ENCODE measurements at places on chromosomes 12 and 14.

DNA sequence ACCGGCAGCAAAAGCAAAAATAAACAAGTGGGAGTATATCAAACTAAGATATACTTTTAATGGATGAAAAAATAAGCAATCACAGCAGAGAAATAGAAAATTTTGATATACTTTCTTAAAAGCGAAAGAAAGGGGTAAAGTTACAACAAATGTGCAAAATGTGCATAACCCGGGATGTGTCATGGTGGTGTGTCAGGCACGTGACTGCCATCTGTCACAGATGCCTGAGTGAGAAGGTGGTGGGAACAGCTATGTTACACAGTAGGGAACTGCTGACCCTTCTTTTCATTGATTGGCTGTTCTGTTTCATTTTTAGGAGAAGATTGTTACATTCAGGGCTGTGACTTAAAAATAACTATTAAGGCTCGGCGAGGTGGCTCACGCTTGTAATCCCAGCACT is 168.1 kb upstream of the PELI2 start:
- no peak for DNase-seq

DNA sequence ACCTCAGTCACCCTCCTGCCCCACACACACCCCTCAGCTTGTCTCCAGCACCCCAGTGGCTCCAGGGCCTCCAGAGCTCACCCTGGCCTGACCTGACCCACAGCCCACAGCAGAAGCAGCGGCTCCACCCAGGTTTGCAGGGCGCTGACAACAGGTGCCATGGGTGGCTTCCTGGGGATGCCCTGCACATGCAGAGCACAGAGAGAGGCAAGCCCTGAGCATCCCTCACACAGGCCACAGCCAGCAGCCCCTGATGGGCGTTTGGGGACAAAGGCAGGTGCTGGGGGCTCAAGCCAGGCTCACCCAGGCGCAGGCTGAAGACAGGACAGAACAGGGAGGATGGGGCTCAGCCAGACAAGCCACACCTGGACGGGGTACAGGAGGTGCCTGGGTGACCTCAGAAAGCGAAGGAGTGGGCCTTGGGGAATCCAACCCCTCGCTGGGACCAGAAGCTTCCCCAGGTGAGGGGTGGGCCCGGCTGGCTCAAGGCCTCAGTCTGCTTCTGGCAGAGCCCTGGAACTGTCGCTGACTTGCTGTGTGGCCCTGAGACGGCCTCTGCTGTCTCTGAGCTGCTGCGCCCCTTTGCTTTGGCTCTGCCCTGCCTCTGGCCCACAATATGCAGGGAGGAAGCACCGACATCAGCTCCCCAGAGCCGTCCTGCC is 10.6 kb downstream of the ARL6IP4 start:
- DNase-seq = no peak

DNA sequence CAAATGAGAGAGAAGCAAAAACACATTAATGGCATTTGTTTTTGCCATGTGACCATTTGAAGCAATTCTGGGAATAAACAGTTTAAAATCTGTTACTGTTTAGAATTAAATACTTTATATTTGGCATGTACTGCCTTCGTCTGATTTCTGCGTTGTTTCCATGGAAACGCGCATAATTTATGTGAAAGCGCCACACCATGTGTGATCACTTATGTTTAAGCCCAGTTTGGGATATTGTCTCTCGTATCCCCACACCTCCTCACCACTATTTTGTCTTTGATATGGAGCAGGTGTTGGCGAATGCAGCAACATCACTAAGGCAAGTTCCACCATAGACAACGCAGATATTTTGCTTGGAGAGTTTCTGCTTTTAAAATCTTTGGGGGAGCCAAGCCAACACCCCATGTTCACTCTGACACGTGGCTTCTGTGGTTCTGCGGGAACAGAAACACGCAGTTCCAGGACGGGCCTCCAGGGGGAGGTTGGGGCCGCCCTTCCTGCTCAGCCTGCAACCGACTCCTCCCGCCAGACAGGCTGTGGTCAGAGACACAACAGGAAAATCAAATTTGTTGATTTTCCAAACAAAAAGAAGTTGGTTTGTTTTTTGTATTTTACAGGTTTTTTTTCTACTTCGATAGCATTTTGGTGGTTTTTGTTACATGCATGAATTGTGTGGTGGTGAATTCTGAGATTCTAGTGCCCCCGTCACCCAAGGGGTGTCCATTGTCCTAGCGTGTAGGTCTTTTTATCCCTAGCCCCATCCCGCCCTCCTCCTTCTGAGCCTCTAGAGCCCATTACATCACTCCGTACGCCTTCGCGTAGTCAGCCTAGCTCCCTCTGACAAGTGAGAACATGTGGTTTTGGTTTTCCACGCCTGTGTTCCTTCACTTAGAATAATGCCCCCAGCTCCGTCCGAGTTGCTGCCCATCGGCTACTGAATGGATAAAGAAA is 101.9 kb upstream of the SFSWAP start:
- DNase-seq = peak; percentile 27

DNA sequence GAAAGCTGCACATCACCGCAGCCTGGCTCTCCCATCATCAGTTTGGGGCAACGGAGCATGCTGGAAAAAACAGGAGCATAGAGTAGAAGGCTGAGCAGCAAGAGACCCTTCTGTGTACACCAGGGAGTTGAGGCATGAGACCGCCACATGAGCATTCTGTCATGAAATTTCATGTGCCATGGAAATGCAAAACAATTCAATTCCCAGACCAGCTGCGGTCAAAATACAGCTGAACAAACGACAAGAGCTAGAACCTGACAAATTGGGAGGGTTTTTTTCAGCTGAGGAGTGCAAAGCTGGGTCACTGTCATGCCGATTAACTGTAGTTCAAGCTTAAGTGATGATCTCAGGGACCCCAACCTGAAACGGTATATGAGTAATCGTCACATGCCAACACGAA is 37.1 kb downstream of the TMEM30B start:
- no peak for DNase-seq

- no peak for DNase-seq
Observed at GRCh38 chr12:5809586-5809985, 135.5 kb downstream of the ANO2 start.

DNA sequence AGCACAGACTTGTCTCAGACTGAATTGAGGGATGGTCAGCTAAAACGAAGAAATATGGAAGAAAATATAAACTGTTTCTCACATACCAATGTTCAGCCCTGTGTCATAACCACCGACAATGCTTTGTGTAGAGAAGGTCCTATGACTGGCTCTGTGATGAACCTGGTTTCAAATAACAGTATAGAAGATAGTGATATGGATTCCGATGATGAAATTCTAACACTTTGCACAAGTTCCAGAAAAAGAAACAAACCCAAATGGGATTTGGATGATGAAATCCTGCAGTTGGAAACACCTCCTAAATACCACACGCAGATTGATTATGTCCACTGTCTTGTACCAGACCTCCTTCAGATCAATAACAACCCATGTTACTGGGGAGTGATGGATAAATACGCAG is 7.9 kb upstream of the MAPK1IP1L start:
- DNase-seq = no peak

GRCh38 chr12:22271023-22271422 is 63.5 kb downstream of the ST8SIA1 start:
- DNase-seq = peak; percentile 60

GRCh38 chr12:88579161-88579517 is 1.1 kb downstream of the KITLG start:
- DNase-seq = peak; percentile 17

DNA sequence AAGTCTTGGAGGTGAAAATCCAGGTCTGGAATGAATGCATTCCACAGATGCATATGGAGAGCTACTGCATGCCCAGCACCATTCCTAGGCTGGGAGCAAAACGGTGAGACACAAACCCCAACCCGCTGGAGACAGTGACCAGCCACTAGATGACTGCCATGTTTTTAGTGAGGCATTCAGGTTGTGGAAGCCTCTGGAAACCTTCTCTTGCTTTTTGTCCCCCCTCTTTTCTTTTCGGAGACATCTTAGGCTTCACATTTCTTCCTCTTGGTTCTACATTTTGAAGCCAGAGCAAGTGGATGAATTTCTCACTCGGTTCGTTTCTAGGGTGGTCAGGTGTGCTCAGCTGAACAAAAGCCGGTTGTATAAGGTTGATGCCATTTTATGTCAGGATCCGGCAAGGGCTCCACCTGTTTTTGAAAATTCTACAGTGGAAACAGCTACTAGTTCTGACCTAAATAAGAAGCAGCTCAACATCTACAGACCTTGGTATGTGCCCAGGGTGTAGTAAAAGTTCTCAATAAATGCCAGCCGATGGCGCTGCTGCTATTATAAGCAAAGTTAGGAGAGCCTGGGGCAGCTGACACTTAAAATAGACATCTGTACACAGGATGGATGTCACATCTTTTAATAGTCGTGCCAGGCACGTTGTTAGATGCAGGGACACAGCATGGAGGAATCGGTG is 1.8 kb upstream of the ZNF839 start:
- no peak for DNase-seq

- DNase-seq = no peak
Observed at GRCh38 chr12:45406988-45407850, 191.3 kb downstream of the ANO6 start.

GRCh38 chr12:46198913-46199312 is 69.9 kb downstream of the SLC38A1 start:
- DNase-seq = no peak

DNA sequence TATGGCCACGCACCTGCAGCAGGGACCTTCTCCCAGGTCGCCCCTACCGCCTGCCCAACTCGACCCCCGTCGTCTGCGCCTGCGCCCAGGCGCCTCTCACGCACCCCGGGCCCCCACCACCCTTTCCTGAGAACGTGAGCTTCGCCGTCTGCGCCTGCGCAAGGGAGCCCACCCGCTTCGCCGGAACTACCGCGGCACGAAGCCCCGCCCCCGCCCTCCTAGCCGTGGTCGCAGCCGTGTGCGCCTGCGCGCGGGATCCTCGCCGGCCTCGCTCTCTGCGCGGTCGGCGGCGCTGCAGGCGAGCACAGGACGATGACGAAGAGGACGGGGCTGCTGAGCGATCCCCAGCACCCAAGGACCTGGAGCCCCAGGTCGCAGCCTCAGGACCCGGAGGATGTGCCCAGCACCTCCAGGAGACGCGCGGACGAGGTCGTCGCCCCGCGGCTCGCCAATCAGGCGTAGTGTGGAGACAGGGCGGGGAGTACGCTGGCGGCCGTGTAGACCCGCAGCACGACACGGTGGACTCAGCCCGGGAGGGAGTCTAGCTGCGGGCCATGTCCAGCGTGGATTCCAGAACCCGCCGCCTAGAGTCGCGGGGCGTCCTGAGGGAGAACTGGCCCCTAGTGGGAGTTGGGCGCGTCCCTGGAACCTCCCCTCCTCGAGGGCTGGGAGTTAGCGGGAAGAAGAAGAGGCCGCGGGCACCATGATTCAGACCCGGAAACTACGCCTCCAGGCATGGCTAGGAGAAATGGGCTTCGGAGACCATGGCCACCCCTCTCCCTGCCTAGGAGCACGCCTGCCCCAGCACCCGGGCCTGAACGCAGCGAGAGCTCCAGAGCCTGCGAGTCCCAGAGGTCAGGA is 1120.8 kb upstream of the TMEM132C start:
- DNase-seq = no peak

DNA sequence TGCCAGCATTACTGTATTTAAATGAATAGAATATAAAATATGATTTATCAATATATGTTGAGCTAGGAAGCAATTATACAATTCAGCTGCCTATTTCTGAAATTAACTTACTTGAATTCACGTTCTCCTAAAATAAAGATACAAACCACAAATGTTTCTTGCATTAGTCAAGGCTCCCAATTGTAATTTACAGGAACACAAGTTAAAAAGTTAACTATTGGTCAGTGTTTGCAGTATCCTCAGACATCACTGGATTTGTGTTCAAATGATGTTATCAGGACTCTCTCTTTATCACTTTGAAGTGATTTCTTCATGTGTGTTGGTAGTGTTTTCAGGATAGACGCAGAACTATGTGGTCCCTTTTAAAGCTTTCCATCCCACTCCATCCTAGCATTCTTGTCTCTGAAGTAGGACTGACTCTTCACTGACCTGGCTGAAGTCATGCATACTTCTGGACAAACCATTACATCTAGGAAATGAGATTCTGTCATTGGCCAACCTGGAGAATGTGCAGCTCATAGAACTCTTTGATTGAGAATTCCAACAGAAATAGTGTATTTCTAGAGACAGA is 156.1 kb downstream of the KICS2 start:
- no peak for DNase-seq

DNA sequence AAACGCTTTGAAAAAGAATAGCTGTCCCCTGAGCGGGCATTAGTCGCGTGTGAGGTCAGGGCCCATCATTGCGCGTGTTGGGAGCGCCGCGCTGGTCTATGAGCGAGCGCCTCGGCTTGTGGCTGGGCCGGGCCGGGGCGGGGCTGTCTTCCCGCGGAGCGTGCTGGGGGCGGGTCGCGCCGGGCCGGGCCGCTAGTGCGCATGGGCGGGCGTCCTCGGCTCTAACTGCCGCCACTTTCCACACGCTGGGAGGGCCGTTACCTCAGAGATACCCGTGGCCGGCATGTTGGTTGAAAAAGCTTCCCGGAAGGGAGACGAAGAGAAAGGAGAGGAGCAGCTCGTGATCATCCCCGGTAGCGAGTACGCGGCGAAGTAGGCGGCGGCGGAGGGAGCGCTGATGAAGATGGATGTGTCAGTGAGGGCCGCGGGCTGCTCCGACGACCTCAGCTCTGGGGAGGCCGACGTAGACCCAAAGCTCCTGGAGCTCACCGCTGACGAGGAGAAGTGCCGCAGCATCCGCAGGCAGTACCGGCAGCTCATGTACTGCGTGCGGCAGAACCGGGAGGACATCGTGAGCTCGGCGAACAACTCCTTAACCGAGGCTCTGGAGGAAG is at the start of gene EID3:
TSS of gene EID3 (plus strand) at position 202 of the 614 bp plus-strand sequence. CDS start at position 398, 196 bp downstream.
- peak; percentile 67 for DNase-seq

GRCh38 chr14:100173353-100173752 is 13.9 kb upstream of the DEGS2 start:
- DNase-seq = no peak

GRCh38 chr12:119840168-119840567 is 37.0 kb downstream of the CIT start:
- no peak for DNase-seq

DNA sequence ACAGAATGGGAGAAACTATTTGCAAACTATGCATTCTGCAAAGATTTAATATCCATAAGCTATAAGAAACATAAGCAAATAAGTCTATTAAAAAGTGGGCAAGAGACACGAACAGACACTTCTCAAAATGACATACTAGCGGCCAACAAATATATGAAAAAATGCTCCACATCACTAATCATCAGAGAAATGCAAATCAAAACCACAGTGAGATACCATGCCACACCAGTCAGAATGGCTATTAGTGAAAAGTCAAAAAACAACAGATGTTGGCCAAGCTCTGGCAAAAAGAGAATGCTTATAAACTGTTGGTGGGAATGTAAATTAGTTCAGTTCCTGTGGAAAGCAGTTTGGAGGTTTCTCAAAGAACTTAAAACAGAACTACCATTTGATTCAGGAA is 121.3 kb downstream of the KCNMB4 start:
- peak; percentile 17 for DNase-seq

- DNase-seq = no peak
Observed at GRCh38 chr14:35438910-35439713, 34.6 kb upstream of the NFKBIA start.

DNA sequence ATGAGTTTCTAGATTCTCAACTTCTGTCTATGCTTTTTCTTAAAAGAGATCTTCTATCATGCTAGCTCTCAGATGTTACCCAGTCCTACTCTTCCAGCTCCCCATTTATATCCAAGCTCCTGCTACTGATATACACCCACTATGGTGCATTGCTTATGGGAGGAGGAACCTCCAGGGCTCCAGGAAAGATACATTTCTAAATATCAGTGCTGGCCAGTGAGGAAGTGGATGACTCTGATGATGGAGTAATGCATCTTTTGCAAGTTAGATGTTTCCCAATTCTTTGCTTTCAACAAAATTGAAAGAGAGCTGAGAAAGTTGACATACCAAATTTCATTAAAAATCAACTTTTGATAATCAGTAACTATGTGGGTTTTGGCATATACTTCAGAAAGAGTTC is 105.7 kb upstream of the RESF1 start:
- DNase-seq = no peak
